ENCODE measurements at places on chromosomes 2 and 18.
A peak's percentile ranks its signal among the peaks of the same experiment; 100 is the strongest.

- DNase-seq, result no peak
These were observed 9.1 kb downstream of the PLEK start for GRCh38 chr2:68374184-68374583.

GRCh38 chr2:121547646-121548045 lies 17.0 kb downstream of the RNU4ATAC start:
- DNase-seq, result no peak

DNA sequence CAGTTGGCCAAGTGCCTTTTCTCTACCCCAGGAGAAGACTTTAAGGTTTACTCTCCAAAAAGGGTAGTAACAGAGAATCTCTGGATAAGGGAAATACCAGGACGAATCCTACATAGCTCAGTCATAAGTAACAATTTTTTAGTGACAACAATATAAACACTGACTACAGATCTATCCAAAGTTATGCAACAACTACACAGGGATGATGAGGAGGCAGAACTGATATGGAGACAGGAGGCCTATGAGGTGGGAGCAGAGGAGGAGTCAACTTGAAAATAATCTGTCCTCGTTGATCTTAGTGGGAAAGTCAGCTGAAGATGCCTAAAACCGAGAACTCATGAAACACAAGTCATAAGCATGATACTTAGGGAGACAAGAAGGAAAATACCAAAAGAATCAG lies 40.2 kb downstream of the SLC35F5 start:
- no peak for DNase-seq

- DNase-seq, result no peak
These were observed 1082.6 kb upstream of the CELF4 start for GRCh38 chr18:38648179-38648578.

DNA sequence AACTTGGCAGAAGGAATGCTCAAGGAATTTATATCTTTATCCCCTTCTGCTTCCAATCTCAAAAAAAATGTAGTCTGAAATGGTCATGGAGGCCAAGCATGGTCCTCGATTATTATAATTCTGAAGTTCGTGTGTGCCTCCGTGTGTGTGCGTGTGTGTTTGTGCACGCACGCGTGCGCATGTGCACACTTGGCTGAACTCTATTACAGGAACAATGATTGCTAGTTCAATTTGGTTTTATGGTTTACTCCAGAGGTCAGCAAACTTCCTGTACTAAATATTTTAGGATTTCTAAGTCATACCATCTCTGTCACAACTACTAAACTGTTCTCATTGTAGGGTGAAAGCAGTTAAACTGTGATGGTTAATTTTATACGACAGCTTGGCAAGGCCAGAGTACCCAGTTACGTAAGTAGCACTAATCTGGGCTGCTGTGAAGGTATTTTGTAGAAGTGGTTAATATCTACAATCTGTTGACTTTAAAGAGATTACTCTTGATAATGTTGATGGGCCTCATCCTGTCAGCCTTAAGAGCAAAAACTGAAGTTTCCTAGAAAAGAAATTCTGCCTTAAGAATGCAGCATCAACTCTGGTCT lies 5.8 kb upstream of the MARCHF7 start:
- DNase-seq, result no peak

DNA sequence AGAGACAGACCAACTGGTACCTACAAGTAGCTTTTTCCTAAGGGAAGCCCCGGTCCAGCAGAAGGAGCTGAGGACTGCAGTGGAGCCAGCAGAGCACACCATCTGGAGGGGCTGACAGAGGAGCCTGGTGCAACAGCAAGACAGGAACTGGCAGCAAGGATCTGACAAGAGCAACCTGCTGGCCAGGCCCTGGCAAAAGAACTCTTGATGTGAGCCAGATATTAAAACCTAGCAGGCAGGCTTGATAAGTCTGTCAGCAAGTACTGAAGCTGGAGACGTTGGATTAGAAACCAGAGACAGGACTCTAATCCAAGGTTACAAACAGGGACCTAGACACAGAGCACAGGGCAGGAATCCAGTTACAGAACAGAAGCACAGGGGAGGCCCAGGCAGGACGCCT lies 260.7 kb upstream of the MGAT5 start:
- no peak for DNase-seq

GRCh38 chr2:121519153-121519552 lies 11.5 kb upstream of the RNU4ATAC start:
- no peak for DNase-seq

DNA sequence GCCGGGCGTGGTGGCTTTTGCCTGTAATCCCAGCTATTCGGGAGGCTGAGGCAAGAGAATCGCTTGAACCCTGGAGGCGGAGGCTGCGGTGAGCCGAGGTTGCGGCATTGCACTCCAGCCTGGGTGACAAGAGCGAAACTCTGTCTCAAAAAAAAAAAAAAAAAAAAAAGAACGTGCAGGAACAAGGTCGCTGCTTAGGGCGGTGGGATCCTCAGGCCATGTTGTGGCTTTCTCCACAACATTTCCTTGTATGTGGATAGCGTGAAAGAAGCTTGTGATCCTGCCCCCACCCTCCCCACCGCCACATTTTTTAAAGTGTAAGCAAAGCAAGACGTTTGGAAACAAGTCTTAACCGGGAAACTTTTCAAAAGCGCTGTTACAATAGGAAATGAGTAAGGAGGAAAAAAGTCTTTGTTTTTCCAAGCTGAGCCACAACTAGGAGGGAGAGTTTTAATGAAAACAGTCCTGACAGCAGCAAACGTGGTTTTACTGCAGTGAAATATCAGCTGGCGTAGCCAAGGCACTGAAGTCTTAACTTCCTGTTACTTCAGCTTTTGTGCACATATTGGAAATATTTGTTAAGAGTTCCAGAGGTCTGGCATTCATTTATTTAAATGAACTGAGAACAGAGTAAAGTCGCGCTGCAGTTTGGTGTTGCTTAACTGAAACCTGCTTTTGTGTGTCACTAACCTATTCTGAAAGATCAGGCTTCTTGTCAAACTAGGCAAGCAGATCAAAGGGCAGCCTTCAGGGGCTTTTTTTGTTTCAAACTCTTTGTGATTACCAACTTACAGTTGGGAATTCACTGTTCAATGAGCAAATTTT lies 3.8 kb downstream of the TGIF1 start:
- peak; percentile 83 for DNase-seq

DNA sequence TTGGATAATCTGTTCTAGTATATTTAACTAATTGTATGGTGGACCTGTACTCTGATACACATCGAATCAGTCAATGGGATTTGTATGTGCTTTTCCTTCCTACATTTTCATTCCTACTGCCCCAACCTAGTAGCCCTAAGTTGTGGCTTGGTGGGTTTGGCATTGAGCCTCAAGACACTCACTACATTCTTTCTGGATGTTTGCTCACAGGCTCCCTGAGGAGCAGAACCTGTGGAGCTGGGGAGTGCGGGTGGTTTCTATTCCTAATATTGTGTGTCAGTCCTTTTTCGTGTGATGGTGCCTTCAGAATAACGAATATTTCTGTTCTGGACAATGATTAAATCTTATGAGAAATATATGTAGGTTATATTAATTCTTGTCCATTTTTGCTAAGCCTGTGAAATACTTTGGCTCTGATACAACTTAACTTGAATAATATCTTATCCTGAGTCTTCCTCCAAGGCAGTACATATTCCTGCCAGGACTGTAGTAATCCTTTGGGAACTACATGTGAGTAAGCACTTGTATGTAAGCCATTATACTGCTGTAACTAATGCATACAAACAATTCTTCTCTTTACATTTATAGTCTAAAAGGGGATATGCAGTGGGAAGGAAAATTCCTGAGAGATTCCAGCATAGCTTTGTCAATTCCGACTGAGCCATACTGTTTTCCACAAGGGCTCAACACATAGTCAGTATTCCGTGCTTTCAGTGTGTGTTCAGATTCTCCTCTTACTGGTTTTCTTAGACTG lies 150.6 kb downstream of the AGPS start:
- DNase-seq, result no peak

- no peak for DNase-seq
These were observed 17.4 kb downstream of the IRS1 start for GRCh38 chr2:226782092-226782713.

- peak; percentile 86 for DNase-seq
These were observed 67.3 kb downstream of the SNORC start for GRCh38 chr2:232937278-232937906.

GRCh38 chr2:3451169-3451568 lies 68.2 kb downstream of the ADI1 start:
- no peak for DNase-seq

GRCh38 chr18:76903386-76903785 lies 81.0 kb downstream of the ZNF236 start:
- DNase-seq, result no peak

GRCh38 chr2:207110310-207110709 lies 55.4 kb downstream of the KLF7 start:
- DNase-seq, result no peak

DNA sequence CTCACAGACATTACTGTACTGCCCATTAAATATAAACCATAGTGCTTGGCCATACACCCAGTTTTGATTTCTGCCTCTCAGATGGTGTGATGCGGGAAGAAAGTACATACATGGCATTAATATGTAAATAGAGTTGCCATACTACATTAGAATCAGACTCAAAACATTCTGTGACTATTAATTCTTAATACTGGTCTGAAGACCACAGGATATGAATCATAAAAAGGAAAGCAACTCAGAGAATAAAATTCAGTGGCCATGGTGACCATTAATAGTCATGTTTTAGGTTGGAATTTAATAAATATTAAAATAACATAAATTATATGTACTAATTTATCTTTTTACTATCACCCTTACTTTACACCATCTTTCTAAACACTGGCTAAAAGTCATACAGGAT lies 33.0 kb upstream of the WDR75 start:
- DNase-seq, result no peak

DNA sequence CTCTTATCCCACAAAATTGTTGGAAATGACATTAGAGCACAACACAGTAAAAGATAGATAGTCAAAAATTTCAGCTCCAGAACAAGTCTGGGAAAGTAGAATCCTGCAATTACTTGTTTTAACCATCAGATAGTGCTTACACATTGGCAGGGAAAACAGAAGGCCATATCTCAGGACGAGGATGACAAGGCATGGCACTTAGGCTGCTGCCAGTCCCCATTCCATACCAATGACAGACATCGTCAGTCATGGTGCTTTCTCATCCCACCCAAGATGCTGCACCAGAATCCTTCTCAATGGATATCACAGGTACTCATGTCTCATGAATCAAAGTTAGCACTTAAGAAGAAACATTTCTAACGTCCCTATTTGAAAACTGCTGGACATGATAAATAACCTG lies 187.3 kb downstream of the NCKAP5 start:
- DNase-seq, result no peak

DNA sequence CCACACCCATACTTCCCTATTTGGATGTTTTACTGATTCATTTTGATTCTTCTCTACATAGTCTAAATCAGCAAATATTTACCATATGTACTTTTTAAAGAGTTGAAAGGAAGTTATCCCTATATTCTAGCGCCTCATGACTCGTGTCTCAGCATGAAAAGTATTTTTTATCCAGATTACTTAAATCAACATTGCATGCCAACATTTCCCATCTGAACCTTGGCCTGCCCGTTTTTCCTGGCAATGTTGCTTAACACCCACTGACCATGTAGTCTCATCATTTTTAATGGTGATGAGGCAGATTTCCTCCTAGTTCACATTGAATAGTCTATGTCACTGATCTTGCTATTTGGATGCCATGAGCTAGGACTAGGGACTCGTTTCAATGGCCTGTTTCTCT lies 13.2 kb upstream of the SCYGR5 start:
- no peak for DNase-seq

- DNase-seq, result no peak
These were observed 32.6 kb upstream of the E2F6 start for GRCh38 chr2:11498543-11499034.

GRCh38 chr18:64809801-64810200 lies 660.9 kb upstream of the LINC00305 start:
- DNase-seq, result no peak

DNA sequence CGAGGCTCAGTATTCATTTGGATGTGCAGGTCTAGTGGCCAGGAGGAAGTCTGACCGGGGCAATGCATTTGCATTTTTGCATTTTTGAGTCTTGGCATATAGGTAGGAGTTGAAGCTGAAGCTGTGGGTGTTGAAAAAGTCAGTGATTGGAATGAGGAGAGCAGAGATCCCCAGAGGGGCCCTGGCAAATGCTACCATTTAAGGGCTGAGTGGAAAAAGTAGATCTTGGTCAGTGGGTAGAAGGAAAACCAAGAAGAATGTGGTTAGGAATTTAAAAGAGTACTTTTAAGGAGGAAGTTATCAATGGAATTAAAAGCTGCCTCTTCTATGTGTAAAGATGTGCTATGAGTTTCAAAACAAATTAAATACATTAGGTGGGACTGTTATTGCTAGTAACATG lies 143.0 kb downstream of the ZEB2 start:
- no peak for DNase-seq

GRCh38 chr2:224281374-224281773 lies 120.5 kb downstream of the FAM124B start:
- no peak for DNase-seq

- no peak for DNase-seq
These were observed 102.5 kb downstream of the FMNL2 start for GRCh38 chr2:152437276-152438108.

- DNase-seq, result no peak
These were observed 7.9 kb upstream of the OTOF start for GRCh38 chr2:26485725-26486418.

- DNase-seq, result no peak
These were observed 211.3 kb upstream of the HDAC4 start for GRCh38 chr2:239612133-239612532.

DNA sequence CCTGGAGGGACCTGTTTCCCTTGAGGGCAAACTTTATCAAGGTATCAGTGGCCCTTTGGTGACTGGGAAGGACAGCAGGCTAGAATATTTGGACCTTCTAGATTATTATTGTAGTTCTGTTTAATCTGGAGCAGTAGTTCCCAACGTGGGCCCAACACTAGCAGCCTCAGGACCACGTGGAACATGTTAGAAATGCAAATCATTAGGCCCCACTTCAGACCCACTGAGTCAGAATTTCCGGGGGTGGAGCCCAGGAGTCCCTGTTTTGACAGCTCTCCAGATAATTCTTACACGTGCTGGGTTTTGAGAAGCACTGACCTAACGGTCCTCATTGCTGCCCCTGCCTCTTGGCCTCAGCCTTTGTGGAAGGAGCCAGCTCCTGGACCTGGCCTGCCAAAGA lies 25.5 kb upstream of the DYNC2LI1 start:
- DNase-seq, result no peak

DNA sequence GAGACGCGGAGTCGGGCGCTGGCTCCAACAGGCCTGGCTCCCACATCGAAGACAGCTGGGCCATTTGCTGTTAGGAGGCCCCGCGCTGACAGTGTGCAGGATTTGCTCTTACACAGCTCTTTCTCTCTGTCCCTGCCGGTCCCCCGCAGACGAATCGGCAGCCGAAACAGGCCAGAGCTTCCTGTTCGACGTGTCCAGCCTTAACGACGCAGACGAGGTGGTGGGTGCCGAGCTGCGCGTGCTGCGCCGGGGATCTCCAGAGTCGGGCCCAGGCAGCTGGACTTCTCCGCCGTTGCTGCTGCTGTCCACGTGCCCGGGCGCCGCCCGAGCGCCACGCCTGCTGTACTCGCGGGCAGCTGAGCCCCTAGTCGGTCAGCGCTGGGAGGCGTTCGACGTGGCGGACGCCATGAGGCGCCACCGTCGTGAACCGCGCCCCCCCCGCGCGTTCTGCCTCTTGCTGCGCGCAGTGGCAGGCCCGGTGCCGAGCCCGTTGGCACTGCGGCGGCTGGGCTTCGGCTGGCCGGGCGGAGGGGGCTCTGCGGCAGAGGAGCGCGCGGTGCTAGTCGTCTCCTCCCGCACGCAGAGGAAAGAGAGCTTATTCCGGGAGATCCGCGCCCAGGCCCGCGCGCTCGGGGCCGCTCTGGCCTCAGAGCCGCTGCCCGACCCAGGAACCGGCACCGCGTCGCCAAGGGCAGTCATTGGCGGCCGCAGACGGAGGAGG lies 3.5 kb downstream of the GDF7 start:
- no peak for DNase-seq

- no peak for DNase-seq
These were observed 39.7 kb upstream of the VRK2 start for GRCh38 chr2:58006952-58007284.
